Caco-2 (cell line): ENCODE measurements at places on chromosomes 7 and 10.
A peak's percentile ranks its signal among the peaks of the same experiment; 100 is the strongest.

DNA sequence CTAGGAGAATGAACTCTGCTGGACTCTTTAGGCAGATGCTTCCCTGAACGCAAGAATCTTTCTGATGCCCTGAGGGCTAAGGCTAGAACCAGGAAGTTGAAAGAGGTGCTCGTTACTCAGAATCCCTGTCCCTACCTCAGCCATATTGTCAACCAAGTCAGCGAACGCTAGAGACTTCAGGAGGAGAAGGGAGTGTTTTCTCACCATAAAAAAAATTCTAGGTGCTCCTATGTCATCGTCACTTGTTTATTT lies 359.4 kb downstream of the PRPF18 start:
- DNase-seq, result no peak

- no peak for DNase-seq
These were observed 701.1 kb downstream of the NRG3 start for GRCh38 chr10:82576093-82576492.

- no peak for DNase-seq
These were observed 324.3 kb upstream of the GALNT17 start for GRCh38 chr7:70807650-70808049.

- no peak for DNase-seq
These were observed 127.2 kb downstream of the DLG5 start for GRCh38 chr10:77799352-77799751.

- DNase-seq, result no peak
These were observed 9.9 kb downstream of the TAS2R41 start for GRCh38 chr7:143487566-143487965.

GRCh38 chr10:77872947-77873535 lies 53.5 kb downstream of the DLG5 start:
- no peak for DNase-seq

GRCh38 chr10:128541926-128542475 lies 415.8 kb upstream of the MKI67 start:
- no peak for DNase-seq

- no peak for DNase-seq
These were observed 135.4 kb downstream of the KIF20B start for GRCh38 chr10:89836840-89837164.

DNA sequence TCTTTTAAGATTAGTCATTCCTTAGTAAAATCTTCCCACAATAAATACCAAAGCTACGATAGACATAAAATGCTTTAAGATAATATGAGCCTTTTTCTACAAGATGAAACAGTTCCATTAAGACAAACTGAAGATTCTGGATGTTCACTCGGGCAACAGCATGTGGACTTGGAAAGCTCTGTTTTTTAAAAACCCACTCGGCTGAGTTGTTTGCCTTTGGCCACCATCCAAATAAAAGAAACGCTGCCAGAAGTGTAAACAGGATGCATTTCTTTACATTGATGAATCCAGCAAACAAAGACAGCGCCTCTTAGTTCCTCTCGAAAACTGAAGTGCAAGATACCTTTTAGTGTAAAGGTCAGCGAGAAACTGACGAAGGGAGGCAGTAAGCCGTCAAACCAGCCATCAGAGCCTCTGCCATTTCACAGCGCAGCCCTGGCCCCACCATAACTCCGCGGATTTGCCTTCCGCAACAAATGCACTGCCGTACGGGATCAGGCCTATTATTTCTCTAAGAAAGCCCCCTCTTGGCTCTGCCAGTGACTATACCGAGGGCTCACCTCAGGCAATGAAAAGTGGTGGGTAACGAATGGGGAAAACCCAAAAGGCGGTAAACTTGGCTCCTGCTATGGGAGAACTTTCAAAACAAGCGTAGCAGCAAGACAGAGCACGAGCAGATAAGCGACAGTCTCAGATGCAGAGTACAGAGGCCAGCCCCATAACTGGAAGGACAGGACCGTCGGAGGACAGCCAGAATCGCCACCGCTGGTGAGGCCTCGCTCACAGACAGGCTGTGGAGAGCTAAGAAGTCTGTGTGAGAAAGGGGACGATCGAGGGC lies 41.4 kb downstream of the GNA12 start:
- peak; percentile 63 for DNase-seq

DNA sequence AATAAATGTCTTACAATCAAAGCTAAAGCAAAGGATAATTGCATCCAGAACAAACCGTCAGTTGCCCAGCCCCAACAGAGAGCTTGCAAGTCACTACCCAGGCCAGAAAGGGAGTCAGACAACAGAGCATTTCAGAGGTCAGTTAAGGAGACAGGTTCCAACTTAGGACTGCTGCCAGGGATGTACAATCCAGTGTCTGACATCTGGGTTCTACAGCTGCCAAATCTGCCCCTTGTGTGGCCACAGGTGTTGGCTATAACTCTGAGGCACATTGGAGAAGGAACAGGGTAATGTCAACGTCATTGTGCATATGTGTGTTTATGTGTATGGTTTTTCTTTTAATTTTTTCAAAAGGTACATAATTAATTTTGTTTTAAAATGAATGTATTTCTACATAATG lies 85.2 kb upstream of the GLCCI1 start:
- DNase-seq, result no peak

- DNase-seq, result no peak
These were observed 38.6 kb upstream of the TNRC18 start for GRCh38 chr7:5462216-5462615.

GRCh38 chr10:127875916-127876315 lies 16.8 kb downstream of the CLRN3 start:
- DNase-seq, result no peak

DNA sequence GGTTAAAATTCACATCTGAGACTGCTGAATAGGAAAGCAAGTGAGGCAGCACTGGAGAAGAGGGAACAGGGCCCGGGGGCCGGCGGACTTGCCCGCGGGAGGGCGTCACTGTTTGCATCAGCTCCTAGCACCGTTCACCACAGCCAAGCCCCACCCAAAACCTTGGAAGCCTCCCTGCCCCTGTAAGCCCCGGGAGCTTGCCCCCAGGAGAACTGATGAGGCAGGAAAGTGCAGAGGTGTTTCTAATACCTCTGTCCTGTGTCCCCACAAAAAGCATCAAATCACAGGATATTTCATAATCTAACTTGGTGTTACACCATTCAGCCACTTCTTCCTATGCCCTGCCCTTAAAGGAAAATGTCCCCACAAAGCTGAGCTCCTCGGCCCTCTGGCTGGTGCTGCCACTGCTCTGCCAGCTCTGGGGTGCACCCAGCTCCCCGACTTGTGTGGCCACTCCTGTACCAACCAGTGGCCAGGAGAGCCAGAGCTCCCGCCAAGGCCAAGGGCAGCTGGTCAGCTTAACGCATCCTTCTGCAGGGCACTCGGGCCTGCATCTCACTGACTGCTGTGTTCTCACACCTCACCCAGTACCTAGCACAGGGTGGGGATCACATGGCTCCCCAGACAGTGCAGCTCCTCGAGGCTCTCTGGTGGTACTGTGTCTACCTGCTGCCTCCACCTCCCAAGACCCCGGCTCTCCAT lies 47.3 kb upstream of the CNPY1 start:
- DNase-seq, result no peak

GRCh38 chr10:91335147-91335546 lies 75.0 kb upstream of the HECTD2 start:
- DNase-seq, result peak; percentile 4

- peak; percentile 62 for DNase-seq
These were observed 17.9 kb upstream of the FFAR4 start for GRCh38 chr10:93548376-93549071.

- no peak for DNase-seq
These were observed 316.5 kb upstream of the IMMP2L start for GRCh38 chr7:111878785-111879184.

- DNase-seq, result no peak
These were observed at the start of gene TMEM26 for GRCh38 chr10:61452655-61453641. TMEM26 (minus strand) TSS chr10:61453381; CDS start chr10:61453081, 300 bp downstream.

DNA sequence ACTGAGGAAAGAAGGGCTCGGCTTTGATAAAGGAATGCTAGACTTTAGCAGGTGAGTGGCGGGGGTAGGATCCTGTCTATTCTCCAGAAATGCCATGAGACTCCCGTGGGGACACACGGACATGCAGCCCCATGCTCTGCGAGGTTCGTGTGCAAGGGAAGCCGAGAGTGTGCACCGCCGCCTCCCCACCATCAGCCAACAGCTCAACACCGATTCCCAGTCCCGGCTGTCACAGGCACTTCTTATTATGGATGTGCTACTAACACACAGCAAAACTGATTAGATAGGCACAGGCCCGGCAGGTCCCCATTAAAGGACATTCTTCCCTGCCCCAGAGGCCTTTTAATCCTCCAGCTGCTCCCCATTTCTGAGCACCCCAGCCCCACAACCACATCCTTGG lies 154.4 kb downstream of the PRKAG2 start:
- DNase-seq, result no peak

GRCh38 chr7:108045669-108046068 lies 42.7 kb upstream of the LAMB1 start:
- DNase-seq, result no peak

GRCh38 chr10:69413221-69413865 lies 3.4 kb downstream of the TACR2 start:
- no peak for DNase-seq

- DNase-seq, result no peak
These were observed 572.6 kb downstream of the DNAJB6 start for GRCh38 chr7:157909370-157909769.

DNA sequence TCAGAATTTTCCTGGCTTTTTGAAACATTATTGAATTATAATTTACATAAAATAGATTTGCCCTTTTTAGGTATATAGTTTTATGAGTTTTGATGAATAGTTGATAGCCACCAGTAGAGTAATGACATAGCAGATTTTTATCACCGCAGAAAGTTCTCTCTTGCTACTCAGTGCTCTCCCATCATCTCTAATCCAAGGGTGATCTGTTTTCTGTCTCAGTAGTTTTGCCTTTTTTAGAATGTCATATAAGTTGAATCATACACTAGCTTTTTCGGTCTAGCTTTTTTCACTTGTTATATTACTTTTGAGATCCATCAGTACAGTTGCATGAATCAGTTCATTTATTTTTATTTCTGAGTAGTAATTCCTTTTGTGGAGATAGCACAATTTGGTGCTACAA lies 17.9 kb downstream of the RSBN1L start:
- no peak for DNase-seq

GRCh38 chr10:98919899-98920298 lies 315.8 kb downstream of the HPSE2 start:
- no peak for DNase-seq

- no peak for DNase-seq
These were observed 2.3 kb downstream of the ACHE start for GRCh38 chr7:100893318-100893895.

DNA sequence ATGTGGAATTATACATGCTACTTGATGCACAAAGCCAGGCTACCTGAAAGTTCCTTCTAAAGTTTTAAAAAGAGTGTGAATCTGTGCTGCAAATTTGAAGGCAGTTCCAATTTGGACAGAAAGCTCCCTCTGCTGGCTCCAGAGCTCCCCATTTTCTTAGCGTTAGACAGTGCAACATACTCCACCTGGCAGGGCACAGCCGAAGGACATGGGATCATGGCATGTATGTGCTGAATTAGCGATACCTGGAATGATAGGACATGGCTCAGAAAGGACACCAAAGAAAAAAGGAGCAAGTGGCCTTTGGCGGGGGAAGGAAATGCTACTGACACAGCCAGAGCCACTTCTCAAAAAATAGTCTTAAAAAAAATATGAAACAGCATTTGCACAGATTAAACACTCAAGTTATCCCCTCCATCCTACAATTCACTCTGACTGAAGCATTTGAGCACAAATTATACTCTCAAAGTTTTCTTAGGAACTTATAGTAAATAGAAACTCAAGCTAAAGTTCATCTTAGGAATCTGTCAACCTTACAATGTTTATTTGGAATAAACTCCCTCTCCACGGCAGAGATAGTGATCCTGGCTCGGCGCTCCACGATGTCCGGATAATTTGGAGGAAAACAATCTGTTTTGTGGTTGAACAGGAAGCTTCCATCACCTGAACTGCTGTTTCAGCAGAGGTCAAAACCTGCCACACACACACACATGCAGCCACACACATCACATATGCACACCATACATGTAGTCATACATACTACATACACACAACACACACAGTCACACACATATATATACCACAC lies 80.0 kb downstream of the C7orf25 start:
- DNase-seq, result peak; percentile 41

DNA sequence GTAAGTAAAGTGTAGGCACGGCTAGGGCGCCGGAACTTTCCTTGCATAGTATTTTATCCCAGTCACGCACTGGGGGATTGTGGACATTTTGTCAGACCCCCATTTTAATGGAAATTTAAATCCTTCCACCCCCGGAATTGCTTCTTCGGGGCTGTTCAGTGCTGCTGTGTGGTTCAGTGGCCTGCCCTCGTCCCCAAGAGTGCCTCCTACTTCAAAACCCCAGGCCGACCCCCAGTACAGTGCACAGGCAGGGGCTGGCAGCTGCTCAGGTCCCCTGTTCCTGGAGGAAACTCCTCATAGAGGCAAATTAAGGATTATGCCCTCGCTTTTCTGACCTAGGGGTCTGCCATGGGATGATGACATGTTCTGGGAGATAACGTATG lies 94.5 kb downstream of the PTPRE start:
- no peak for DNase-seq

DNA sequence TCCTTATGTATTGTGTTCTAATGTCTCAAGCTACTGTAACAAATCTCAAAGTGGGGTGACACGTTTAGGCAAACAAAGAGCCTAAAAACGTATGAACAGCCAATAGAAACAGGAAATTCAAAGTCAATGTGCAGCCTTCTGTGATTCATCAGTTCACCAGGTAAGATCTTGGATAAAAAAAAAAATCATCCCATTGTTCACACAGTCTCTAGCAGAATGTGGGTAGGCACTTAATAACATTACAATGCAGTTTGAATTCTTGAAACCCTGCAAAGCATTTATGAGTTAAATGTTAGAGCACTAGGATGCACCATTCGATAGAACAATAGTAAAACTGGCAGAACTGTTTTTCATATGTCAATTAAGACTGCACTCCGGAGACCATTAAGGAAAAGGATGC lies 88.2 kb upstream of the HDAC9 start:
- DNase-seq, result no peak

DNA sequence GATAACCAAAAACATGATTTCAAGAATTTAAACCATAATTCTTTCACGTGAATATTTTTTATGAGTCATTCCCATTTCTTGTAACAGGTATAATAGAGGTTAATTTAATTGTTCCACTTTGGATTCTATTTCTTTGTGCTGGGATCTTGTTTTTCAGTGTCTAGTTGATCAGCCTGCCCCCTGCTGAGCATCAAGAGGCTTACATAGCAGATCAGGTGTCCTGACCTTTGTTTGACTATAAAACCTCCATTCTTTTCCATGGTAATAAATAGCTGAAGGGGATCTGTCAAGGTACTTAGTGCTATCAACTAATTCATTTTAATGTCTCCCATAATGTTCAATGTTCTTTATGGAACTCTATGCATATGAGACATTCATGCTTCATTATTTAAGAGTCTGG lies 4.9 kb downstream of the COL17A1 start:
- peak; percentile 26 for DNase-seq

- no peak for DNase-seq
These were observed 151.4 kb upstream of the PITRM1 start for GRCh38 chr10:3323865-3324498.

DNA sequence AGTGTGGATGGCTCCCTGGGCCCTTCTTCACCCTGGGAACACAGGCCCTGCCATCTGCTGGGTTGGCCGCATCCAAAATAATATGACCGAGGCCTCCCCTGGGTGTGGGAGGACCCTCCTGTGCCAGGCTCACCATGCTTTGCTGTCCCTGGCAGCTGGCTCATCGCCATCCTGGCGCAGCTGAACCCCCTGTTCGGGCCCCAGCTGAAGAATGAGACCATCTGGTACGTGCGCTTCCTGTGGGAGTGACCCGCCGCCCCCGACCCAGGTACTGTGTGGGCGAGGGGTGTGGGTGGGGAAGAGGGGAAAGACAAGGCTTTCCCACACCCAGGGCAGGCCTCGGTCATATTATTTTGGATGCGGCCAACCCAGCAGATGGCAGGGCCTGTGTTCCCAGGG lies 4.8 kb downstream of the ATP6V0E2 start:
- DNase-seq, result no peak

GRCh38 chr10:117590101-117590875 lies 47.7 kb downstream of the EMX2 start:
- DNase-seq, result no peak
